ENCODE measurements at places on chromosomes 1 and 21.

- DNase-seq: no peak
These were observed 187.6 kb upstream of the NRIP1 start for GRCh38 chr21:15252431-15252830.

- no peak for DNase-seq
These were observed 123.6 kb downstream of the ELAVL4 start for GRCh38 chr1:50232336-50232735.

- DNase-seq: no peak
These were observed 780 bp upstream of the CROCC start for GRCh38 chr1:16920951-16921350.

DNA sequence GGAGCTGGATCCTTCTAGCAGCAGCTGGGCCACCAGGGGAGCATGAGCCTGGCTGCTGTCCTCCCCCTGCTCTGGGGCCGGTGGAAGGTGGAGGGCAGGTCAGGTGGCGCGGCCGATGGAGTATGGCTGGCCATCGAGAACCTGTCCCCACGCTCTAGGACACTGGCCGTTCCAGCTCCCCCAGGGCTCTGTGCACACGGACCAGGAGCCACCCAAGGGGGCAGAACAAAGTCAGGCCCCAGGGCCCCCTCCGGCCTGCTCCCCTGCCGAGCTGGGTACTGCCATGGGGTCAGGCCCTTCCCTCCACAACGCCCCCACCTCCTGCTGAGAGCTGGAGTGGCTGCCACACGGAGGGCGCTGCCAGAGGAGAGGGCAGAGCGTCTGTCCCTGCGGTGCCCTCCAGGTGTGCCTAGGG is 4.5 kb upstream of the PLCH2 start:
- no peak for DNase-seq

GRCh38 chr1:64471218-64472039 is 1.5 kb downstream of the CACHD1 start:
- DNase-seq: peak; percentile 58

GRCh38 chr21:36422279-36423098 is 37.3 kb downstream of the CHAF1B start:
- DNase-seq: peak; percentile 80

GRCh38 chr1:85628791-85629531 is 48.4 kb downstream of the CCN1 start:
- peak; percentile 69 for DNase-seq

GRCh38 chr1:175126347-175126746 is 58.7 kb downstream of the TNN start:
- no peak for DNase-seq

DNA sequence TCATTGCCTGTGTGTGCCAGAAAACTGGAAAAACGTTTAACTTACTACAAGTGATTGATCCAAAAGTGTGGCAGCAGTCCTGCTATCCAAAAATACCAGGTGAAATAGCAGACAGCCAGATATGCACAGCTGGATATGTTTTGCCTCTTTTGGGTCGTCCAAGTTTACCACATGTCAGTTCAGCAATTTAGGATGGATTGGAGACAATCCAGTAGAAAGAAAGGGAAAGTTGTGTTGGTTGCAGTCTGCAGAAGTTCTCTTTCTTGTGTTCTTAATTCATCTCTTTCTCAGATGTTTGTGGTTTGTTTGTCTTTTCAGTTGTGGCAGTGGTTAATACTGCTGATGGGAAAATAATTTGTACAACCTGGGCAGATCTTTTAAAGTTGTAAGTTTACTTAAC is 645.0 kb downstream of the PTPRC start:
- DNase-seq: no peak

DNA sequence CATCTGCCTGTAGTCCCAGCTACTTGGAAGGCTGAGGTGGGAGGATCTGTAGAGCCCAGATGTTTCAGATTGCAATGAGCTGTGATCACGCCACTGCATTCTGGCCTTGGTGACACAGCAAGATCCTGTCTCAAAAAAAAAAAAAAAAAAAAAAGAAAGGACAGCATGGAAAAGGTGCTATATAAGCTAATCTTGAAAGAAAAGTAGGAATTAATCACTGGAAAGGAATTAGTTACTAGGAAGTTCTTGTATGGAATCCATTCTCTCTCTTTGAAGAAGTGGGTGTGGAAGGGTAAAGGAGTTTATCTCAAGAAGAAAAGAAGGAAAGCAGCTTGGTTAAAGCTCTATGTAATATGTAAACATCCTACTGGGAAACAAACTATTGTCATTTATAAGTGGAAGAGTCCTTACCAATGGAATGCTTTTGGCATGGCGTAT is 339.2 kb downstream of the DPYD start:
- no peak for DNase-seq

DNA sequence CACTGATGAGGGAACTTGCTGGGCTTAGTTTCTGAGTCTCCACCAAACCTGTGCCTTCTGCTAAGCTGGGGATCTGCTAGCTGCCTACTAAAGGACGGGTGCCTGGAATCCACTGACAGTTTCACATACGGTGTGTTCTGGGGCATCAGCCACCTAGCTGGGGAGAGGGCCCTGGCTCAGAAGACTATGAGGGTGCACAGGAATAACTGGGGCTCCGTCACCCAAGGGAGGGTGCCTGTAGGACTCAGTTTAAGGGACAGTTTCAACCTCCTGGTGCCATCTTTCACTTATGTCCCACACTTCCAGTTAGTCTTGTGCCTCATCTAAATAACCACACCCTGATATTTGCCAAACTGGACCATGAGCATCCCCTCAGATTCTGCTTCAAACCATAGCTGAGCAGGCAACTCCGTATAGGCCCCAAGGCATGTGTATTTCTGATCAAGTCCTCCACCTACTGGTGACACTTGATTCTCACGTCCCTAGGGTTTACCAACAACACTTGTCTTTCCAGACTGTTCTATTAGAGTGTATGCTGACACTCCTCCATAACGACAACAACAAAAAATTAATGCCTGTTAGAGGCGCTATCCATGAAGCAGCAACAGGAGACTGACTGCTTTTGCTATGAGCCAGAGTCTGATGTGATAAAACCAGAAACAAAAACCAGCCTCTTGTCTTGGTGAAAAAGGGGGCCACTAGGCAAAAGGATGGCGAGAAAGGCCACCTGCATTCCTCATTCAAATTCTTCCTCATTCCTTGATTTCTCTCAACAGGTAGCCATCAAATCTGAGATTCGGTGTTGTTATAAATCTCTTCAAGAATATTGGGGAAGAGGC is 55.0 kb upstream of the PAXBP1 start:
- DNase-seq: peak; percentile 73

GRCh38 chr21:24727803-24728440 is 879.4 kb downstream of the MRPL39 start:
- DNase-seq: no peak

GRCh38 chr1:201818971-201819750 is 9.8 kb upstream of the IPO9 start:
- no peak for DNase-seq

DNA sequence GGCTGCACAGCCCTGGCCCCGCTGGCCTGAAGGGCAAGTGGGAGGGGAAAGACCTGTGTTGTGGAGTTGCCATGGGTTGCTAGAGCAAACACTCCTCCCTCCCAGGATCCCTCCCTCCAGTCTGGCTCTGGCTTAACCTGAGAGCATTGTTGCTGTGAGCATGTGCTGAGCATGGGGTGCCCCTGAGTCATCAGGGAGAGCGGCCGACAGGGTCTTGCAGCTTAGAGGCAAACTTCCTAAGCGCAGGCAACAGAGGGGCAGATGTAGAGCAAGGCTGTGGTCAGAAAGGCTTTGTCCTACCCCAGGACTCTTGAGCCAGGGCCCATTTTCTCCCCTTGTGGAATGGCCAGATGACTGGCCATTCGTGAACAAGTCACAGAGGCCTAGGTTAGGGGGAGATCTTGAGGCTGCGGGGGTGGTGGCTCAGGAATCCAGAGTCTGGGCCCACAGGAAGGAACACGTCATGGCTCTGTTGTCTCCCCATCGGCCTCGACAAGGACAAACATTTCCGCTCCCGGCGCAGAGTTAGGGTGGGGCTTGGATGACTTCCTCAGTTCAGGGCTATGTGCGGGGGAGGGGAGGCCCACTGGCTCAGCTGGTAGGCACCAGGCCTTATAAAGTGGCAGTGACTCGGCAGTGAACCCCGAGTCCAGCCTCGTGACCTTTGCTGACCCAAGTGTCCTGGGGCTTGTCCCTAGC is 362 bp upstream of the DYNLT4 start:
- peak; percentile 93 for DNase-seq

DNA sequence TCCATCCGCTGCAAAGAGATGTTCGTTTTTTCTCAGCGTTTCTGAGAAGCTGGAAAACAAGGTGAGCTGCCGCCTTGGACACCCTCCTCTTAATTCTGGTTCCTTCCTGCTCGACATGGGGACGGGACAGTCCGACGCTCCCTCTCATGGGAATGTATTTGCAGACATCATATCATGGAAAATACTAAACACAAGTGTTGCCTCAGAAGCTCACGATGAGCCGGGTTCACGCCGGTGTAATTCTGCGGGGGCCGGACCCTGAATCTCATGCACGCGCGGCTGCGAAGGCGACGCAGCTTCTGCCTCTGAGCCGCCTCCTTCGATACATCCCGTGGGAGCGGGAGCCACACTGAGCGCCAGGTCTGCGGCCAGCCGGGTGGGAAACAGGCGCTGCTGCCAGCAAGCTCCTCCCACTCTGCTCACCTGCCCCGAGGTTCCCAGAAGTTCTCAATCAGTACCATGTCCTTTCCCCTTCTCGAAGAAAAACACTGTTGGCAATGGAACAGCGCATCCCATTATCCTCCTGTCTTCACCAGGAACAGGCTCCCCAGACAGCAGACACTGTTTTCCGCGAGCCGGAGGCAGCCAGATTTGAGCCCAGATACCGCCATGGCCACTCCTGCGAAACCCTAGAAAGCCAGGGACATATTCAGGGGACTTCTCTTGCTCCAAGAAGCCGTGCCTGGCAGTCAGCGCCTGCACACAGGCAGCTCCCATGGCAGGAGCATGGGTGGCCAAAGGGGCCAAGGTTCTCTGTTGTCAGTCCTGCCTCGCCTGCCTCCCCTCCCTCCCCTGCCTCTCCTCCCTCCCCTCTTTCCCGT is 98.0 kb downstream of the WDR4 start:
- no peak for DNase-seq

- no peak for DNase-seq
These were observed 8.5 kb upstream of the EXO1 start for GRCh38 chr1:241839369-241839979.

- DNase-seq: peak; percentile 54
These were observed 21.5 kb upstream of the LEFTY2 start for GRCh38 chr1:225962440-225962975.

DNA sequence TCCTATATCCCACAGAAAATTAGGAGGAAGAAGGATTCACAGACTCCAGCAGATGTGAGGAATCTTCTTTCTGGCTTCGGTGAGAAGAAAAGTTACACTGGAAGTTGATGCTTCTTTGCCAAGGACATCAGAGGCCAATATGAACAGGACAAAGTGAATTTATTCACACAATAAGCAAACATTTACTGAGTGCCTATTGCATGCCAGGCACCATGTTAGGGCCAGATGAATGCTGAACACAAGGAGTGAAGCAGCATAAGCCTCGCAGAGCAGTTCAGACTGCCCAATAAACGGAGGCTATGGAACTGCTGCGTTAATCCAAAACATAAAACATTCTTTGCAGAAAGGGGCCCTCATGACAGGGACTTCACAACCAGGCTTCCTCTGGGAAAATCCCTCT is 114.6 kb downstream of the LMX1A start:
- DNase-seq: no peak

DNA sequence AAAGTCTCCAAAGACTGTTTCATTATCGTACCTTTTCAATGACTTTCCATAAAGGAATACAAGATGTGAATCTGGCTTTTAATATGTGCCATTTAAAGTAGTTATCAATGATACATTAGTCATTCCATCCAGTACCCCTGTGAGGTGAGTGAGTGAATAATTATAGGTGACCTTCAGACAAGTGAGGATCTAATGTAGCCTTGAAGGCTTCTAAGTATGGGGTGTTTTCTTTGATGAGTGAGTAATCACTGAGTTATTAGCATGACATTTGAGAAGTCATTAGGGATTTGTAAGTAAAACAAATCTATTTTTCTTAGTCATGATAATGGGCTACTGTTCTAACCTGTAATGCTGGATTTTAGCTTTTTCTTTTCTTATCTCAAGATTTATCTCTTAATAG is 831.4 kb downstream of the ADGRL2 start:
- DNase-seq: no peak

GRCh38 chr1:159068886-159069285 is 7.7 kb downstream of the AIM2 start:
- DNase-seq: no peak

GRCh38 chr1:99557546-99558202 is 88.2 kb upstream of the PALMD start:
- DNase-seq: peak; percentile 64

DNA sequence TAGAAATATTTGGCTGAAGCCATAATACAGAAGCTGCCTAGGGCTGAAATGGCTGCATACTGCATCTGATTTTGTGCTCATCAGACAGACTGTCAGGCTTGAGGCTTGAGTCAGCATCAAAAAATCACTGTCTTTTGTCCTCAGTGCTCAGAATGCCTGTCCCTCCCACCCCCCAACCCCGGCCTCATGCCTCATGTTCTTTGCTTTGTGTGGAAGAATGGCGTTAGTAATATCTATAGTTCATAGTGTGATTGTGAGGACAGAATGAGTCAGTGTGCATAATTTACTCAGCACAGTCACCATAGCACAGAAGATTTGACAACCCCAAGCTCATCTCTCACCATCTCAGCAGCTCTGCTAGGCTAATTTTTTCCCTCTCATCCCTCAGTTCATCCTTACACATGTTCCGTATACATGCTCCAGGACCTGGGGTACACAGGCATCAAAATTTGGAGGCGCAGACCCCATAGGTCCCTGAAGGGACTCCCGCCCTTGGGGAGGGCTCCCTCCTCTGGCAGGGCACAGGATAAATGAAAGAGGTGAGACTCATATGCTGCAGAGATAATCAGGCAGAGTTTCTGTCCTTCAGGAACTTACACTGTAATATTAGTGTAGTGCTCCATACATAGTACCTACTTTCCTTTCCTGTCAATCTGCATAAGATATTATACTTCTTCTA is 159.1 kb upstream of the C8B start:
- DNase-seq: peak; percentile 34

DNA sequence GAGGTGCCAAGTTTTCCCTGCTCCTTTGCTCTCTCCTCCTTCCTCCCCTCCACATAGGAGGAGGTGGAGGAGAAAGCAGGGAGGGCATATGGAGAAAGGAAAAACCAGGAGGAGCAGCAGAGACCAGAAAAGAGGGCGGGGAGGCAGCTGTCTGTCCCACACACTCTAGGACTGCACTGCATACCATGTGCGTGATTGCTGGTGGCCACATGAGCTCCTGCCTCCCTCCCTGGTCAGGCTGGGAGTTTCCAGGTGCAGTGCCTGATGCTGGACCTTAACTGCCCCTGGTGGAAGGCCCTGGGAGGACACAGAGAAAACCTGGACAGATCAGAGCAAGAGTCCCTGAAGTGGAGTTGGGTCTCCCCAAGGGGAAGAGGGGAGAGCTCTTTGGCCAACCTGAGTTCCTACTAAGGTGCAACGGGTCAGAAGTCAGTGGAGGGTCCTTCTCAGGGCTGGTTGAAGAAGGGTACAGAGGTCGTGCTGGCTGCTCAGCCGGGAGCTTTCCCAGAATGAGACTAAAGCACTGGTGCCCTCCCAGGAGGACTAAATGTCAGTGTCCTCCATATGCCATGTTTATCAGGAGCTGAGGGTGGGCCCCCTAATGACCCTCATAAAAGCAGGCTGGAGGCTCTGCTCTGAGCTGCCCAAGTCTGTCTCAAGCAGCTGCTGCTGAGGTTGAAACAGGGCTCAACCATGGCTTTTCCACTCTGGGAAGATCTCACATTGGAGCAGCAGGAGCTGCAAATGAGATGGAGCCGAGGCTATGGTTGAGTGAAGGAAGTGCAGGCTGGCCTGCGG is 3.5 kb upstream of the LGR6 start:
- no peak for DNase-seq

All from AG20443 (cell line).